Right renal cortex interstitium (tissue), 3 donors: ENCODE measurements at places on chromosomes 5 and 9.

GRCh38 chr9:137697832-137698231, 79.0 kb downstream of the EHMT1 start:
- DNase-seq, result no peak

- DNase-seq, result no peak
These were observed 4.0 kb downstream of the CMBL start for GRCh38 chr5:10303699-10304170.

GRCh38 chr9:2337627-2338026, 284.0 kb upstream of the VLDLR start:
- DNase-seq, result no peak

DNA sequence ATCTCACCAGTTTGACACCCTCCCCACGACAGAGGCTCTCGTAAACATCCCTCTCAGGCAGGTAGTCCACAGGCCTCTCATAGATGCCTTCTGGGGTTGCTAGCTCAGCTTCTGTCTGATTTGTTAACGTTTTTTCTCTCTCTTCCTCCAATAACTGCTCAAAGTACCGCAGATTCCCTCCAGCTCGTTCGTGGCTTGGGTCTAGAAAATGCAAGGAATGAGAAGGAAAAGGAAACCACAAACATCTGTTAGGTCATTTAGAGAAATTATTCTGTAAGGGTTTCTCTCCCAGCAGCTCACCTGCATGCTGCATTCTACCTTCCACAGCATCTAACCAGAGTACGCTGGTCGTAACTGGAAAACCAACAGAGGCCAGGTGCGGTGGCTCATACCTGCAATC, 18.5 kb downstream of the P4HA2 start:
- DNase-seq, result no peak
